ENCODE measurements at places on chromosomes 7 and 10.

DNA sequence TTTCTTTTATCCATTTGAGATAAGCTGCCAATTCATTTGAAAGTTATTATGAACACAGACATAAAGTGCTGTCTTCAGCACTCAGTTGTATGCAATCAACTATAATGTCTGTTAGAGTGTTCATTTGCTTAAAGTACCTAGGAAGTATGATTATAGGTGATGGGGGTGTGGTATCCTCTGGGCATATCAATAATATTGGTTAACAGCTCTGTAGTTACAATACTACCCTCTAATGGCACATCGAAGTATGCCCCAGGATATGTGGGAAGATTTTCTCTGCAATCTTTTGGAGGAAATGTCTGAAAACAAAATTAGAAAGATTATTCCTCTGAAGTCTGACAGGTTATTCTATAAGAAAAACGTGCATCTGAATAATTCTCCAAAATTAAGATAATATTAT lies 429.7 kb downstream of the ARL4A start:
- DNase-seq: no peak

- no peak for DNase-seq
Observed at GRCh38 chr10:44982114-44982460, 3.5 kb upstream of the DEPP1 start.

DNA sequence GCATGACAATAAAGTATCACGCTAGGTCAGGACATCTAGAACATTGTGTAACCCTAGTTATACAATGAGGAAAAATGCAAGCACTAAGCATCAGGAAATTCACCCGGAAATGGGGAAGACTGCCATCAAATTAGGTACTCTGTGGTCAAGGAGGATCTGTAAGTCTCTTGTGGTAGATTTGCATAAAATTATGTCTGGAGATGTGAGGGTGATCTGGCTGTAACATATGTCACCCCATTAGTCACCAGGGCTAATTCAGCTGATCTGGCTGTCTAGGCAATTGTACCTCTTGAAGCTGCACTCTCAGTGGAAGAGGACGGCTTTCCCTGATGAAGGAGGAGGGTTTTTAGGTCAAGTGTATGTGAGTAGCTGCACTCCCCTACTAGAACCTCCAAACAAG lies 14.8 kb downstream of the AKR1D1 start:
- DNase-seq: no peak

DNA sequence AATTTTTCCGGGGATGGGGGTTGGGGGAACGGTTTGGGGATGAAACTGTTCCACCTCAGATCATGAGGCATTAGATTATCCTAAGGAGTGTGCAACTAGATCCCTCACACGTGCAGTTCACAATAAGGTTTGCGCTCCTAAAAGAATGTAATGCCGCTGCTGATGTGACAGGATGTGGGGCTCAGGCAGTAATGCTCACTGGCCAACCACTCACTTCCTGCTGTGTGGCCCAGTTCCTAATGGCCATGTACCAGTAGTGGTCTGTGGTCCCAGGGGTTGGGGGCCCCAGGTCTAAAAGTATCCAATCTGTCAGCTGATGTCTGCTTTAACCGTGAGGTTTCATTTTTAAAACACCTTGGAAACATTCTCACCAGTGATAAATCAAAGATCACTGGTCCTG lies 2.2 kb downstream of the STN1 start:
- peak; percentile 29 for DNase-seq

GRCh38 chr7:158682456-158682855 lies 22.1 kb downstream of the NCAPG2 start:
- DNase-seq: no peak

DNA sequence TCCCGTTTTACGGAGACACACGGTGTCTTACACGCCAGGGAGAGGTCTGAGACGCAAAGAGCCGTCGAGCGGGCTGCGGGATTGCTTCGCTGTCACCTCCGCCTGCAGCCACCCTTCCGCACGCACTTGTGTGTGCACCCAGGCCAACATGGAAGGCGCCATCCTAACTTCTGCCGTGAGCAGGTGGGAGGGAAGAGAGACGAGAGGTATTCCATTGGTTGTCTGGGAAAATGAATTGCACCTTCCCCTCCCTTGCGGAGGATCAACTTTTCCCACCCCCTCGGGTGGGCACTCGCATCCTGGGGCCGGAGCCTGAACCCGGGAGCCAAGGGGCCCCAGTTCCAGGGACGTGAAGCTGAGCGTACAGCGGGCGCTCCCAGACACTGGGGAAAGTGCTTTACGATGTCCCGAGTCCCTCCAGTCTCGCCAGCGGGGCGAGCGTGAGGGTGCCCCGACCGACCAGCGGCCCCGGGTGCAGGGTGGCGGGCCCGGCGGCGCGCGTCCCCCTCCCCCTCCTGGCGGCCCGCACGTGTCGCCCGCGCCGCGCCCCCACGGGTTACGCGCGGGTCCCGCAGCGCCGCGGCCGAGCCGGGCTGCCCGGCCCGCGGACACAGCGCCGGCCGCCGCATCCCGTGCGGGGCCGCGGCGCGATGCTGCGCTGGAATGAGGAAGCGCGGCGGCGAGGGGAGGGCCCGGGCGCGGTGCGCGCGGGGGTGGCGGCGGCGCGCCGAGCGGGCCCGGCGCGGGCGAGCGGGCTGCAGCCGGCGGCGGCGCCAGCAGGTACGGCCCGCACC lies 984 bp upstream of the IKZF1 start:
- DNase-seq: no peak

DNA sequence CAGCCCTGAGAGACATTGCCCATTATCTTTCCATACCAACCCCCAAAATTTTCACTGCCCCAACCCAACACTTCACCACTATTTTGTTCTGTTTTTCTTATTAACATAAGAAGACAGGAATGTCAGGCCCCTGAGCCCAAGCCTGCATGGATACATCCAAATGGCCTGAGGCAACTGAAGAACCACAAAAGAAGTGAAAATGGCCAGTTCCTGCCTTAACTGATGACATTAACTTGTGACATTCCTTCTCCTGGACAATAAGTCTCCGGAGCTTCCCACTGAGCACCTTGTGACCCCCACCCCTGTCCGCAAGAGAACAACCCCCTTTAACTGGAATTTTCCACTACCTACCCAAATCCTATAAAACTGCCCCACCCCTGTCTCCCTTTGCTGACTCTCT lies 1076.4 kb upstream of the GHITM start:
- DNase-seq: no peak

- peak; percentile 69 for DNase-seq
Observed at GRCh38 chr10:110209926-110210673, 2.7 kb downstream of the MXI1 start.

GRCh38 chr7:50626286-50626685 lies 61.1 kb upstream of the DDC start:
- DNase-seq: no peak

GRCh38 chr10:52623761-52624160 lies 148.8 kb downstream of the MBL2 start:
- DNase-seq: no peak

GRCh38 chr7:76386691-76387260 lies 22.7 kb downstream of the SSC4D start:
- peak; percentile 51 for DNase-seq

GRCh38 chr7:47543714-47544113 lies 38.2 kb downstream of the TNS3 start:
- no peak for DNase-seq

DNA sequence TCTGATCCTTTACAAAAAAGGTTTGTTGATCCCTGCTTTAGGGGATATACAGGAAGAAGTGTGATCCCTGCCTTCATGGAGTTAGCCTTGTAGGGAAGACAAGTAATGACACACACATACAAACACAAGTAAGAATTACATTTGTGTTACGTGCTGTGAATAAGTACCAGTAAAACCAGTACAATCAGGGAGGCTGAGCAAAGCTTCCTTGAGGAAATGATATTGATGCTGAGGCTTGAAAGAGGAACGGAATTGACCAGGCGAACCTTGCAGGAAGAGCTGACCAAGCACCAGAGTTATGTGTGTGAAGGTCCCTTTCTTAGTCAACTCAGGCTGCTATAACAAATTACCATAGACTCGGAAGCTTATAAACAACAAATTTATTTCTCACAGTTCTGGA lies 83.6 kb upstream of the CACUL1 start:
- DNase-seq: no peak

DNA sequence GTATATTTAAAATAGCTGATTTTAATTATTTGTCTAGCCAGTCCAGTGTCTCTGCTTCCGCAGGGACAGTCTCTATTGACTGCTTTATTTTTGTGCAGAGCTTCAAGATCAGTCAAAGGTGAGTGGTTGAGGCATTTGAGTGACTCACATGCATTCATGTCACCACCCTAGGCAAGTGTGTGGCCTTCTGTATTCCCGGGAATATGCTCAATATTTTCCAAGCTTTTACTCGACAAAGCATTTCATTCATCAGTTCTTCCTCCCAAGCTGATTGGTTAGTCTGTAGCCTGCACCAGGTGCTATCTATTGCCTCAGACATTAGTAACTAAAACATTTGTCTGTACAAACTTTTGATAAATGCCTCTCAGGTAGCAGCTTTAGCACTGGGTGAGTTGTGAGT lies 471.5 kb upstream of the NRG3 start:
- no peak for DNase-seq

- DNase-seq: no peak
Observed at GRCh38 chr7:1937252-1937605, 267.2 kb downstream of the ELFN1 start.

DNA sequence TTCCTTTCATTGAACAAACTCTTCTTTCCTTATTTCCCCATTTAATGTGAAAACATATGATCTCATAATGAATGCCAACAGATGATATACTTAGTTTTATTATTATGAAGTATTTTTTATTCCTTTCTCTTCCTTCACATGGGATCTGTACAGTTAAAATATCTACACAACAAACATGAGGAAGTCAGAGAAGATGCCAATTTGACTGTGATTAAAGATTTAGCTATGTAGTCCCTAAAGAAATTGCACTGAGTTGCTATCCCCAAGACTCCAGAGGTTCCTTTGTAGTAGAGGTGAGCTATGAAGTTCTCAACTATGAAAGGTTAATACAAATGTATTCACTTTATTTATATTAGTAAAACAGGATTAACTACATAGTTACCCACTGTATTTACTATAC lies 60.6 kb upstream of the LRRN3 start:
- DNase-seq: peak; percentile 33

DNA sequence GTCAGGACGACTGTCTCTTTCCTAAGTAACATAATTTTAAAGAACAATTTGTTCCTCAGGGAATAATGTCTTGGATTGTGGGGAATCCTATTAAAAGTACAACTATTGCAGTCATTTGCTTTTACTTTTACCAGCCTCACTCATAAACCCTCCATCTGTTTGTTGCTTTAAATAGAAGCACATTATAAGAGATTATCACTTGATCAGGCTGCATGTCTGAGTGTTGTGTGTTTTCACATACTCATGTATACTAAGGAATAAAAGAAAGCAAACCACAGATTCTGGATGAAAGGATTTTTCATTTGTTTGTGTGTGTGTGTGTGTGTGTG lies 1077.8 kb downstream of the KCNMA1 start:
- peak; percentile 19 for DNase-seq

GRCh38 chr10:6296828-6297251 lies 94.1 kb downstream of the PFKFB3 start:
- no peak for DNase-seq

- peak; percentile 4 for DNase-seq
Observed at GRCh38 chr10:26407406-26407969, 30.7 kb upstream of the APBB1IP start.

GRCh38 chr10:323651-324293 lies 188.5 kb downstream of the ZMYND11 start:
- peak; percentile 97 for DNase-seq

DNA sequence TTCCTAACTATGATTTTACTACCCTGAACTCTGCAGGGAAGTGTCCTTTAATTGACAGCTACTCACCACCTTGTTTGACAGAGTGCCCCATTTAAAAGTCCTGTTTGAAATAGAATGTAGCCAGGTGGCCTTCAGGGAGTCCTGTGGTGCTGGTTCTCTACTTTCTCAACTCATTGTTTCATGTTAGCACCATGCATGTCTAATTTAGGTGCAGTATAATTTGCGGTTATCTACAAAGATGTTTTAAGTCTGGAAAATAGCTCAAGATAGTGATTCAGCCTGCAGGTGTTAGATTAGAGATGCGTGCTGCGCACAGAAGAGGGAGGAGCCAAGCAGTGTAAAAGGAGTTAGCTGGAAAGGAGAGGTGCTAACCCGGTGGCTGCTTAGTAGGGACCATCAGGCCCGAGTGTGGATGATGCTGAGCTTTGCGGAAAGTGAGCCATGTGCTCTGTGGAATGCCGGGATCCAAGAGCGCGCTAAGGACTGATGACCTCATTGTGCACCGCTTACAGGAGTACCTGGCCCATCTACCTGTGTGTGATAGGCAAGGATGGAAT lies 1.2 kb downstream of the CCM2 start:
- DNase-seq: no peak

- DNase-seq: peak; percentile 58
Observed at GRCh38 chr7:24851786-24852185, 94.5 kb upstream of the GSDME start.

GRCh38 chr7:36348256-36348655 lies 41.4 kb upstream of the ANLN start:
- peak; percentile 53 for DNase-seq

GRCh38 chr7:92976931-92977330 lies 140.6 kb upstream of the CDK6 start:
- no peak for DNase-seq

GRCh38 chr7:159127691-159128642 lies 16.7 kb downstream of the VIPR2 start:
- no peak for DNase-seq

- DNase-seq: peak; percentile 91
Observed at GRCh38 chr10:76285012-76285411, 853.6 kb downstream of the LRMDA start.

DNA sequence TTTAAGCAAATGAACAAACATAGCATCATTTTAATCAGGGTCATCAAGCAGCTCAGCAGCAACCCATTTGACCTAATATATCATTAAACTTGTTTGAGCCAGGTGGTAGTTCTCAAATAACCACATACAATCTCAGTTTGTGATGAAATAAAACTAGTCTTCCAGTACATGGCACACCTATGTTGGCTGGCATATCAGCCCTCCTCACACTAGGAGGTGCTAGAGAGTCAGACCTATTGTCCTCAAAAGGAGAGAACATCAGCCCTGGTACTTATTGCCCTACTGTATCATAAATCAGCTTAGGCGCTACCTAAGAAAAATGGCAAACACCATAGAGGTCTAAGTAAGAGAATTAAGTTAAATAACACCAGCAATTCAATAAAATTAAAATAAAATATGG lies 81.7 kb downstream of the CABCOCO1 start:
- no peak for DNase-seq

- no peak for DNase-seq
Observed at GRCh38 chr10:1022413-1022812, 3.2 kb downstream of the IDI2 start.

DNA sequence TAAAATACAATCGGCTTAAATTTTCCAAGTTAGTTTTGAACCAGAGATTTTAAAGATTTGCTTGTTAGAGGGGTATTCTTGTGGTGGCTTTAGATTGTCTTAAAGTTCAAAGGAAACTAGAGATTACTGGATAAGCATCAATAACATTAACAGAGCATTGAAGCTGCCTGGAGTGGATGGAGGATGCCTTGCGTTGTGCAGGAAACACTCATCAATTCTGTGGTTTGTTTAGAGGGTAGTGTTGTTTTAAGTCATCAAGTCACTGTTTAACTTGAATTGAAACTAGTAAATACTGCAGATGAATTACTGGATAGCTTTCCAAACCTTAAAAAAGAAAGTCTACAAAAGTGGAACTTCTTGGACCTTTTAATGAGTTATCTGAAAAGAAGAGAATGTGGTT lies 218.6 kb downstream of the CELF2 start:
- DNase-seq: no peak

All from fibroblast of skin of right biceps (primary cell).